ENCODE measurements at places on chromosomes 3 and 15.

GRCh38 chr3:17227472-17227871, 342.7 kb downstream of the PLCL2 start:
- no peak for DNase-seq

GRCh38 chr15:21271566-21271965, 168.7 kb downstream of the POTEB3 start:
- no peak for DNase-seq

GRCh38 chr3:115930168-115930567, 306.9 kb downstream of the GAP43 start:
- no peak for DNase-seq

GRCh38 chr3:102756706-102757105, 321.9 kb downstream of the ZPLD1 start:
- DNase-seq: no peak

DNA sequence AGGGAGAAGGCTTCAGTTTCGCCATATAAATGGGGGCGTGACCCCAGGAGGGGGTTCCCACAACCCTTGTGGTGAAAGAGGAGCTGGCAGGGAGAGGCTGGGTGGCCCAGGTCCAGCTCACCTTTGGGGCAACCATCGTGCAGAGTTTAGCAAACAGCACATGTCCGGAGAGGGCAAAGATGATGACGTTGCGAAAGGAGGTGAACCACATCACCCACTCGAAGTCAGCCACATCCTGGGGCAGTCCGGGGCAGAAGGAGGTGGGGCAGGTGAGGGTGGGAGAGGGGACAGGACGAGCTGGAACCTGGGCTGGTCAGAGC, 3.7 kb downstream of the HHATL start:
- no peak for DNase-seq

GRCh38 chr15:65630760-65631159, 9.0 kb downstream of the SLC24A1 start:
- DNase-seq: no peak

GRCh38 chr3:180829409-180830405, 82.8 kb upstream of the FXR1 start:
- DNase-seq: no peak

- DNase-seq: no peak
Measured at GRCh38 chr15:101091080-101092017, 160.5 kb downstream of the CHSY1 start.

- DNase-seq: no peak
Measured at GRCh38 chr15:25778161-25778560, 85.0 kb downstream of the ATP10A start.

GRCh38 chr3:113658107-113658506, 38.3 kb downstream of the USF3 start:
- DNase-seq: no peak

DNA sequence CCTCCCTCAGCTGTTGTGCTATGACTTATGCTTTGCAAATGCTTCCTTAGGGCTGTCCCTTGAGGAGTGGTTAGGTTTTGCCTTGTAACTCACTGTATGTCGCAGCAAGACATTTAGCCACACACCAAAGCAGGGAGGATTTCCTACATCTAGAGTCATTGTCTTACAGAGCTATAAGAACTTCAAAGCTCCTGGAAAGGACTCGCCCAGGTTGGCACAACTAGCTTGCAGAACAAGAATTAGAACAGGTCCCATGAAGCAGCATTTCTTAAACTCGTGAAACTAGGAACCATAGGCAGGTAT, 19.4 kb upstream of the ACAP2 start:
- no peak for DNase-seq

DNA sequence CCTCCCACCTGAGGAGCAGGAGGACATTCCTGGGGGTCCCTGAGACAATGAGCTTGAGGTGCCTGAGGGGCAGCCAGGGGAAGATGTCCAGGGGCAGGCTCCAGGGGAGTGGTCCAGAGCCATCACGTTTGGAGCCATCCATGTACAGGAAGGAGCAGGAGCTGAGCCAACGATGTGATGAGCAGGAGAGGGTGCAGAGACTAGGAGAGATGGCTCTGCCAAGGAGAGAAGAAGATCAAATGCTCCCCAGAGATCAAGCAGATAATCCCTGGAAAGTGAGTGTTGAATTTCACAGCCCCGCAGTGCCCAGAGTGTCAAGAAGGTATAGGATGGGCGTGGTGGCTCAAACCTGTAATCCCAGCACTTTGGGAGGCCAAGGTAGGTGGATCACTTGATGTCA, 97.8 kb upstream of the HERC1 start:
- no peak for DNase-seq

DNA sequence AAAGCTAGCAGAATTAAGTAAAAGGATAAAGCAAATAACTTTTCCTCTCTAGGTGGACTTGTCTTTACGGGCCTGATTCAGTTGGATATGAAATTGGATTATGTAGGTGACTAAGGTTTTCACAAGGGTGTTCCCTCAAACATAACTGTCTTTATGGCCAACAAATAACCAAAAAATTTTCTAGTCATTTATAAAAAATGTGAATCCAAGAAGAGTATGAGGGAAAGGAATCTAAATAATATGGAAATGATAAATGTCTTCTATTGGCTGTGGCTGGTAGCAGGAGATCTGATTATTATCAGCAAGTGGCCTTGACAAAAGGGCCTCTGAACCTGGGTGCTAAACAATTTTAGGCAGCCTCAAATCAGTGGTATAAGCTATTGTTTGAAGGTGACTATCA, 594.0 kb upstream of the UBE2E2 start:
- DNase-seq: no peak

- peak; percentile 27 for DNase-seq
Measured at GRCh38 chr15:93173369-93173768, 84.4 kb upstream of the RGMA start.

DNA sequence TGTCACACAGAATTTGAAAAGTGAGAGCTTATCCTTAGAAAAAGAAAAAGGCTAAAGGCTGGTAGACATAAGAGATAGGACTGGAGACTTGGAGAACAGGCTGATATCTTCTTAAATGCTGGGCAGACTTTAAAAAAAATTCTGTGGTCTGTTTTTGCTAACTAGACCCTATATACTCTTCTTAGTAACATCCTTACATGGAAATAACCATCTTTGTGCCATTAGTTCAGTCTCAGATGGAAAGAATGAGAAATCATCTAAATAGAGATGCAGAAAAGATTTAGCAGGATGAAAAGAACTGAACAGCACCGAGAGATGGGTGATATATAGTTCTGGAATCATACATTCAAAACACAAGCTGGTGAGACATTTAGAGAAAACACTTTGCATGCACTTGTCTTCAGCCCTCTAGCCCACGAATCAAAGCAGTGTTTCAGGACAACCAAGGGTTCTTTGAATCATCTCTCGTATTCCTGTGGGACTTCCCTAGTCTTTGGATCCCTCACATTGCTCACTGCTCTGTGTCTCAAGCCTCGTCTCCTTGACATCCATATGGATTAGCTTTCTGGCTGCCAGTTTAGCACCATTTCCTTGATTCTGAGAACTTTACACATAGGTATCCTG, 93.0 kb upstream of the LYSMD4 start:
- DNase-seq: no peak

GRCh38 chr3:172233474-172234277, 194.3 kb downstream of the FNDC3B start:
- no peak for DNase-seq

DNA sequence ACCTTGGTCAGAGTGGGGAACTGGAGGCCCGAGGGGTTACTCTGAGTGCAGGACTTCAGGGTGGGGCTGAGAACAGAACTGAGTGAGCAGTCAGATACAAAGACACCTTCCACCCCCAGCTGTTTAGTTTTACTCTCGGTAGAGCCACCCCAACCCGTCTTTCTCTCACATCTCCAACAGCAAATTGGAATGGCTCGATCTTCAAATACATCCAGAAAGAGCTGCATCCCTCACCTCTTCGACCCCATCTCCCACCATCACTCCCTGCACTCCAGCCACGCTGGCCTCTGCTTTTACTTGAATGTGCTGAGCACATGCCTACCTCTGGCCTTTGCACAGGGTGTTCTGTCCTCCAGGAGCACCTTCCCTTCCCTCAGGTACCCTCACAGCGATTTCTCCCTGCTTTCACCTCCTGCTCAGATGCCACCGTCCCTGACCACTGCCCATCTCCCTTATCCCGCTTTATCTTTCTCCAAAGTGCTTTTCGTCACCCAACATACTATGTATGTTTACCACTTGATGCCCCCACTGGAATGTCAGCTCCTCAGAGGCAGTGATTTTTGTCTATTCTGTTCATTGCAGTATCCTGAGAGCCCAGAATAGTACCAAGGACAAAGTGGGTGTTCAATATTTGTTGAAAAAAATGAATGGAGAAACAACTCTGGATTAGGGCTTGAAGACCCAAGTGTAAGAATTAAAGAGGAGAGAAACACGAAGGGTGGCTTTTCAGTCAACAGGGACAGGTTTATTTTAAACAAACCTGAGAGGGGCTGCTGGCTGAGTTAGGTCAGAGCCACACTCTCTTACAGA, 4.4 kb downstream of the CHCHD4 start:
- DNase-seq: no peak

DNA sequence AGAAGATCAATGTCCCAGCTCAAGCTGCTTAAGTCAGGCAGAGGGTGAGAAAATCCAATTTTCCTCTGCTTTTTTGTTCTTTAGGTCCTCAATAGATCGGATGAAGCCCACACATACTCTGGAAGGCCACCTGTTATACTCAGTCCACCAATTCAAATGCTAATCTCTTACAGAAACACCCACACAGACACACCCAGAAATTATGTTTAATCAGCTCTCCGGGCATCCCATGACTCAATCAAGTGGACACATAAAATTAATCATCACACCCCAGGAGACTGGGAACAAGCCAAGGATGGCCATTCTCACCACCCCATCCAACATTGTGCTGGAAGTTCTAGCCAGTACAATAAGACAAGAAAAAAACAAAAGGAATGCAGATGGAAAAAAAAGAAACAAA, 67.8 kb upstream of the SLC24A5 start:
- DNase-seq: no peak

DNA sequence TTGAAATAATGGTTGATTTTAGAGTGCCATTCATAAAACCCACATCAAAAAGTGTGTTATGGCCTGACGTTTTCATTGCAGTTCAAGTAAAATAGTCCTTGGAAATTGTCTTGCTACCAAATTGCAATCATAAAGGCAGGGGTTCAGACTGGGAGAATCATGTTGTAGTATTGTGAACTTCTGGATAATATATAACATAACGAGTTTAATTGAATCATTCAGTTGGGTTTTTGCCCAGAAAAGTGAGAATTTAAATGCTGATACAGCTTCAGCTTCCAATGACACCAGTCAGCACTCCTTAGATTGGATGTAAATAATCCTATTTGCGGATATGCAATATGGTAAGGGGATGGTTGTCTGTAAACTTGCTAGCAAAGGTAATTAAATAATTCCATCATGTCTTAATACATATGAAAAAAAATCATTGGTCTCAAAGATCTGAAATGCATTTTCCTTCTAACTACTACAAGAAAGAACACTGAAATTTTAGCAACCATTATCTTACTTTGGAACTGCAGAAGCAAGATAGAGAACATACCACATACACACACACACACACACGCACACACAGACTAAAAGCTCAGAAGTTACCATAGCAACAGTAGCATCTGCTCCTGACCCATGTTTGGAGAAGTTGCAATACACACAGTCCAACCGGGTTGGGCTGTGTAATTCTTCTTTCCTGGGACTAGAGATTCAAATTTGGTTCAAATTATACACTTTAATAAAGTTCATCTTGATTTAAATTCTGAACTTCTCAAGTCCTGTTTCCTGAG, 686.2 kb upstream of the NR2F2 start:
- no peak for DNase-seq

- DNase-seq: no peak
Measured at GRCh38 chr3:41115069-41115468, 84.2 kb upstream of the CTNNB1 start.

DNA sequence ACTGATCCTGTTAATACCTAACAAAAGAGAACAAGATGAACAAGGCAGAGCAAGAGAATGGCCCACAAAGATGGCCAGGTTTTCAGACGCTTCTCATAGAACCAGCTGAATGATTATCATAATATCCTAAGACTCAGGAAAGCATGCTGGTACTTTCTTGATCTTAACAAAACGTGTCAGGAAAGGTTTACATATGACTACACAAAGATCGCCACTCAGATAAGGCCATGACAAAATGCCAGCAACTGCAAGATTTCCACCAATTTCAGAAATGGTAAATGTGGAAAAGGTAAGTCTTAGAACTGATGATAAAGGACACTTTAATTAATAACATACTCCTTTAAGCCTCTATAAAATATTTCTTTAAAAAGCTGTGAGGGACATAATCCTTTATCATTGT, 108.8 kb downstream of the DLG1 start:
- DNase-seq: no peak

GRCh38 chr3:23837691-23838090, 31.9 kb downstream of the UBE2E1 start:
- no peak for DNase-seq

GRCh38 chr15:67049351-67050044, 15.9 kb upstream of the SMAD3 start:
- DNase-seq: no peak

DNA sequence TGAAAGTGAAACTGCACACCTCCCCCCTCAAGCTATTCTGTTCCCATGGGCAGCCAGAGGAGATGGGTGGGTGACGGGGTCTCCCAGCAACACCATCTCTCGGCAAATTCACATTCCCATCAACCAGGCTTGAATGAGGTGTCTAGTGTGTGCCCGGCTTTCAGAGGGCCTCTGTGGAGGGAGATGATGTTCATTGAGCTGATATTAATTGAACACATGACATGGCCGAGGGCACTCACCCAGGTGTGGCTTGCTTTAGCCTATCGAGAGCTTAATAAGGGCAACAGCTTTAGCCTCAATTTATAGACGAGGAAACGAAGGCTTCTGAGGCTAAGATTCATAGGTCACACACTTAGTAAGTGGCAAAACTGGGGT, 288.0 kb downstream of the UACA start:
- no peak for DNase-seq
